ENCODE measurements at places on chromosomes 4 and X. TPM values are rescaled to one million over a fixed set of nuclear protein-coding genes. Genes with fewer than 3 reads are reported as not detected.
A peak's percentile ranks its signal among the peaks of the same experiment; 100 is the strongest.

- DNase-seq, result peak; percentile 93
Observed at GRCh38 chr4:75630174-75630936, at the start of gene CDKL2. TSS of gene CDKL2 (minus strand) at chr4:75630528. CDS start at chr4:75625988, 4,540 bp downstream.

- no peak for DNase-seq
Observed at GRCh38 chrX:118239913-118240698, 105.8 kb upstream of the WDR44 start.

DNA sequence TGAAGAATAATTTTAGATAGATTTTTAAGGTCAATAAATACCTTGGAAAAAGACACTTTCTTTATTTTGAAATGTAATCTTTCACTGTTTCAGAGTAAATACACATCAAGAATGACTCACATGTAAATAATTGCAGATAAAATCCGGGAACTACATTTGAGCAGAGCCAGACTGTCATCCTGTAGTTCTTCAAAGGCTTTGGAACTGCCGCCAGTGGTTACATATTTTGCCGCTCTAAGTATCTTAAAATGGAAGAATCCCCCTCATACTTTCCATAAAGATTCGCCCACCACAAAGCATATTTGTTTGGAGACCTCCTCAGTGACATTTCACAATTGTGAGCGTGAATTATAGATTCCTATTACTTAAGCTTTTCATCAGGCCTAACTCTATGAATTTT lies 607.8 kb upstream of the ZFP42 start:
- DNase-seq, result no peak

DNA sequence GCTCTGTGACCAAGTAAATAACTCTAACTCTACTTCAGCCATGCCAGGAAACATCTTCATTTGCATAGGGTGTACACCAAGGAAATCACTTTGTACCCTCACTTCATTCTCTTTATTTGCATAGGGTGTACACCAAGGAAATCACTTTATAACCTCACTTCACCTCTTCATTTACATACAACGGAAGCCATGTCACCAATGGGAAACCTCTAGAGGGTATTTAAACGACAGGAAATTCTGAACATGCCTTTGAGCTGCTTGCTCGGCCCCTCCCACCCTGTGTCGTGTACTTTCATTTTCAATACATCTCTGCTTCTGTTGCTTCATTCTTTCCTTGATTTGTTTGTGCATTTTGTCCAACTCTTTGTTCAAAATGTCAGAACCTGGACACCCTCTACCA lies 848.1 kb upstream of the FRG1 start:
- DNase-seq, result no peak

DNA sequence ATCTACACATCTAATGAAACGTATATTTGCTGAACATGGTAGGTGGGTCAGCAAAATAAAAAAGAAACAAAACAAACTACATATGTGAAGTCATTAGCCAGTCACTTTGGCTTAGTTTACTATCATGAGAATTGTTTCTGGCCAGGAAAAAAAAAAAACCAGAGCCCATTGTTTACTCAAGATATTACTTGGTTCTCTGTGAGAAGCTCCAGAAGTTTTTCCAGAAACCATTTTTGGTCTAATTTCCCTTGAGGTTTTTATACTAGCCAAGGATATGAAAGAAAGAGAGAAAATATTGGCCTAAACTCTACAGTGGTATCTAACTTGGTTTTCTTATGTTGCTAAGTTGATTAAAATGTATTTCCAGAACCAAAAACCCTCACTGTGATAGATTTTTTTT lies 259.1 kb downstream of the PDHA2 start:
- no peak for DNase-seq

- no peak for DNase-seq
Observed at GRCh38 chr4:117375101-117375500, 289.7 kb upstream of the TRAM1L1 start.

- no peak for DNase-seq
Observed at GRCh38 chr4:10526429-10527222, 69.4 kb upstream of the ZNF518B start.

GRCh38 chrX:82208975-82209374 lies 1007.1 kb downstream of the SH3BGRL start:
- no peak for DNase-seq

DNA sequence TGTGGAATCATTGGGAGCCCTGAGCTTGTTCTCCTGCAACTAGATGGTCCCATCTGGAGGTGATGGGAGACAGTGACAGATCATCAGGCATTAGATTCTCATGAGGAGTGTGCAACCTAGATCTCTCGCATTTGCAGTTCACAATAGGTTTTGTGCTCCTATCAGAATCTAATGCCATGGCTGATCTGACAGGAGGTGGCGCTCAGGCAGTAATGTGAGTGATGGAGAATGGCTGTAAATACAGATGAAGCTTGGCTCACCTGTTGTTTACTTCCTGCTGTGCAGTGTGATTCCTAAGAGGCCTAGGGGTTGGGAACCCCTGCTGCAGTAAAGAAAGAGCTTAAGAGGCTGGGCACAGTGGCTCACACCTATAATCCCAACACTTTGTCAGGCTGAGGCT lies 42.2 kb upstream of the PUDP start:
- no peak for DNase-seq

GRCh38 chrX:21683941-21684340 lies 25.8 kb upstream of the KLHL34 start:
- DNase-seq, result no peak

GRCh38 chr4:24550441-24551175 lies 33.7 kb downstream of the DHX15 start:
- no peak for DNase-seq

DNA sequence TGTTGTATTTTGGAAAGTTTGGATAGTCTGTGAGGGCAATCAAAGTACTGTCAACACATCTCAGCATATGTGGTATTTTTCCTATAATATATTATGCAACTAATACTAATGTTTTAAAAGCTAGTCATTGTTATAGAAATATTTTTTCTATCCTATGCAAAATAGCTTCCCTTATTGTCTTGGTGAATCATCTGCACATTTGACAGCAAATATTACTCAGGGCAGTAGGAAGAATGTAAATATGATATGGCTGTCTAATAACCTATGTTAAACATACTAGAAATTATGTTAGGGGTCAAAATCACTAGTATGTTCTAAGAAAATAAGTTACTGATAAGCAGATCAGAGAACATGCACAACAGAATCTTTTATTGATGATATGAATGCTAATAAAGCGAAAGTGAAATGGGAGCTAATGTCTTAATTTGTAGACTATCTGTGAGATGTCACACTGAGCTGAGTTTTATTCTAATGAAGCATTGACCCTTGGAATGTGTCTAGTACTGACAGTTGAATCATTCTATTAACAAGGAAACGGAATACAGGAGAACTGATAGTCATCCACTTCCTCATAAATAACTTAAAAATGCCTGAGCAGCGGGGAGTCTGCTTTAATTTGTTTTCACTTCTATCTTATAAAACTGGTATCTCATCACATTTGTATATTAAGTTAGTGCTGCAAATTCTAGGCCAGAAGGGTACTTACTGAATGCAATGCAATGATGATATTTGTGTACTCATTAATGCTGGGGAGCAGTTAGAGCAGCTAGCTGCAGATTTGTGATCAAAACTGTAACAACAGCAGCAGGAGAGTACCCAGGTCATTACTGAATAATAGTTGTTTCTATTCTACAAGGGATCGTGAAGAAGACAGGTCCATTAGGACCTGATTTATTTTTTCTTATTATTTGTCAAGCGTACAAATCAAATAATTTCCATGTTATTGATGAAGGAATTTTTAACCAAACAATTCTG lies 440.3 kb upstream of the AADAT start:
- DNase-seq, result no peak

DNA sequence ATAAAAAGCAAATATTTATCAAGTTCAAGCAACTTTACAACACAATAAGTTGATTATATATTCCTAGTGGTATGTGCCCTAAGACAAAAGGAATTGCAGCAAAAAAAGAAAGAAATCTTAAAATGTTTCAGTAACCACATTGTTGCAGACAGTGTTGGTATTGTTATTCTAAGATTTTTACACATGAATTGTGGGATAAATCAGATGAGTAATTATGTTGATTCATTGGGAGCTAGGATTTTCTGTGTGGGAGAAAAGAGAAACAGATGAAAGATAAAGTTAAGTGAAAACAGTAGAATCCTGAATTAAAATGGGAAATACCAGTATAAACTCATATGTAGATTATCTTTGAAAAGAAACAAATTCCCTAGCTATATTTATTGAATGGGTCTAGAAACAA lies 362.4 kb downstream of the PPP3CA start:
- DNase-seq, result no peak

DNA sequence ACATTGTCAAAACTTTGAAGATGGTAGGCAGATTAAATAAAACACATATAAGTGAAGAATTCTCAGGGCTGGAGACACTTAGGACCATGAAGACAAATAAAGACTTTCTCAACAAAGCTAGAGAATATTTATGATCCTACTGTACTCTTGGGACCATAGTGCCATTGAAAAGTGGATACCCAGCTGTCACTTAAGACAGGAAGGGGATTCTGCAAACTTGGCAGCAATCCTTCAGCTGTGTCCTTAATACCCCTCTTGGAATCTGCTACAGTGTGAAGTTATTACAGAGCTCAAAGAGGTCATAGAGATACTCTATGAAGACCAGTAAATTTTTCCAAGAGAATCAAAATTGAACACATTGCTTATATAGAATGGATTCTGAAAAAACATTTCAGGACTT lies 24.3 kb downstream of the PDE5A start:
- DNase-seq, result no peak

GRCh38 chr4:31125061-31125460 lies 404.9 kb downstream of the PCDH7 start:
- DNase-seq, result no peak

DNA sequence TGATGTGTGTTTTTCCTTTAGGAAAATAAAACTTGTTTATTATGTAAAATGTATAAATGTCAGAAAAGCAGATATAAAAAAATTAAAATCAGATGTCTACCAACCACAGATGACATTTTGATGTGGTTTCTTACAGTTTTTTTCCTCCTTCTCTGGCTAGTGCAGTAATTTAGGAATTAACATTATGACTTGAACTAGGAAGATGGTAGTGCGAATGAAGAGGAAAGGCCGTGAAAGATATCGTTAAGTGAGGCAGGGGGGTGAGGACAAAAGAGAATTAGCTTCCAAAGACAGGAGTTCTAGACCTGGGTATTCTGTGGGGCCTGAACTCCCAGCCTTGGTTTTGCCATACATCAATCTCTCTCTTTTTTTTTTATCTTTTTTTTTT lies 98.0 kb downstream of the RBM47 start:
- no peak for DNase-seq

The RENBP gene
- 9.3 TPM for total RNA-seq

The KLKB1 gene
- 0.39 TPM for total RNA-seq

The AMTN gene
- not detected for total RNA-seq

The HELQ gene
- total RNA-seq, result 15.3 TPM

The RAB40AL gene
- not detected for total RNA-seq

The XAGE2 gene
- total RNA-seq, result not detected

The HHIP gene
- total RNA-seq, result not detected

The CT45A3 gene
- not detected for total RNA-seq
